ENCODE measurements at places on chromosomes 2 and 18.

DNA sequence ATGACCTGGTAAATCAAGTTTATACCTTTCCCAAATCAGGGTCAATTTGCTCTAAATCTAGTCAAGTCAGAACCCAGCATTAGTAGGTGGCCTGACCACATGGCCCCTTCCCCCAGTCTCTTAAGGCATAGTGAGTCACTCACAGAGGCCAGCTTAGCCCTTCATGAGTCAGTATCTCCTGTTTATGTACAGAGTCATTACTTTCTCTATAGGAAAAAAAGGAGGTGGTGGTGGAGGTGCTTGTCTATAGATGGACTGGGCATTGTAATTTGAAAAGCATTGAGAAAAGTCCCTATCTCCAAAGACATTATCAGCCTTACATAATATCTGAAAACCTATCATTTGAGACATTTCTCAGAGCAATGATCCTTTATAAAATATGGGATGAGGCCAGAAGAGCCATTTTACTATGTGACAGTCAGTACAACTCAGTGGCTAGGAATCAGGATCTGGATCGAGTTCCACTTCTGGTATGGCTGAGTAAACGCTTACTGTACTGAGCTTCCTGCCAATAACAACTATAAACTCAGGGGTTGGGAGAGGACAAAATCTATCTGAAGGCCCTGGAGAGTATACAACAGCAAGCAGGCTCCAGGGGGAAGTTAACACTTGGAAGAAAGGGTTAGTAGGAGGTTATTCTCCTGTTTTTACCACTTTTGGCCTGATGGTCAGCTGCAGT lies 22.5 kb upstream of the SIGLEC15 start:
- DNase-seq: peak; percentile 51

GRCh38 chr2:133600266-133600928 lies 32.1 kb upstream of the NCKAP5 start:
- DNase-seq: no peak

DNA sequence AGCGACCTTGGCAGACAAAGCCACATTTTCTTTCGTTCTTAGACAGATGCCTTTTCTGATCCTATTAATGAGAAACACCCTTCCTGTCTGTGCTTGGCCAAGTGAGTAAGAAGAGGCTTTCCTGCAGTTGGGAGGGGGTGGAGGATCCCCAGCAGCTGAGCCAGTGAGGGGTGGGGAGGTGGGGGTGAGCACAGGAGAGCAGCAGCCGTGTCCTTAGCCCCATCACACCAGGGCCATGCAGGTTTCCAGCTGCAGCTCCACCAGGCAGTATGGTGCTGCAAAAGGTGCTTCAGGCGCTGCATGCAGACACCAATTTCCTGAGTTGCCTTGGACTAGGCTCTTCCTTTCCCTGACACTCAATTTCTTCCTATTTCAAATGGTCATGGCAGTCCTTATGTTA lies 123.3 kb upstream of the SIX2 start:
- DNase-seq: no peak

- no peak for DNase-seq
These were observed 262.4 kb upstream of the CHST9 start for GRCh38 chr18:27447451-27447881.

DNA sequence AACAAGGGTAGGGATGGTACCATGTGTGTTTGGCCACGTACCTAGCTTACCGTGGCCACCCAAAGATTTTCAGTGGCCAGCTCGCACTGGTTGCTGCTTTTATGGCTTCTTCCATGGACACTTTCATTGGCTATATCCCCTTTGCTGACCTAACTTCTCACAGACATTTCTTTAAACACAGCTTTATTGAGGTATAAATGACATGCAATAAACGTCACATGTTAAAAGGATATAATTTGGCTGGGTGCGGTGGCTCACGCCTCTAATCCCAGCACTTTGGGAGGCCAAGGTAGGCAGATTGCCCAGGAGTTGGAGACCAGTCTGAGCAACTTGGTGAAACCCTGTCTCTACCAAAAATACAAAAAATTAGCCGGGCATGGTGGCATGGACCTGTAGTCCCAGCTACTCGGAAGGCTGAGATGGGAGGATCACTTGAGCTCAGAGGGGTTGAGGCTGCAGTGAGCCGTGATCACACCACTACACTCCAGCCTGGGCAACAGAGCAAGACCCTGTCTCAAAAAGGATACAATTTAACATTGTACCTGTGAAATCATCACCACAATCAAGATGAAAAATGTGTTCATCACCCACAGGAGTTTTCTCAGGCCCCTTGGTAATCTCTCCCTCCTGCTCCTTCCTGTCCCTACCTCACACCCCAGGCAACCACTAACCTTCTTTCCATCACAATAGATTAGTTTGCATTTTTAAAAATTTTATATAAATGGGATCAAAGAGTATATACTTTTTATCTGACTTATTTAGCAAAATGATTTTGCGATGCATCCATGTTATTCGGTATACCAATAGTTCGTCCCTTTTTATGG lies 127.8 kb upstream of the PPP1CB start:
- DNase-seq: no peak
